Right cardiac atrium (tissue), 5 donors: ENCODE measurements at places on chromosomes 13 and 19.

- DNase-seq: no peak
Observed at GRCh38 chr13:57653229-57653989, 21.9 kb downstream of the PCDH17 start.

GRCh38 chr19:29485293-29485692, 40.5 kb upstream of the VSTM2B start:
- no peak for DNase-seq

DNA sequence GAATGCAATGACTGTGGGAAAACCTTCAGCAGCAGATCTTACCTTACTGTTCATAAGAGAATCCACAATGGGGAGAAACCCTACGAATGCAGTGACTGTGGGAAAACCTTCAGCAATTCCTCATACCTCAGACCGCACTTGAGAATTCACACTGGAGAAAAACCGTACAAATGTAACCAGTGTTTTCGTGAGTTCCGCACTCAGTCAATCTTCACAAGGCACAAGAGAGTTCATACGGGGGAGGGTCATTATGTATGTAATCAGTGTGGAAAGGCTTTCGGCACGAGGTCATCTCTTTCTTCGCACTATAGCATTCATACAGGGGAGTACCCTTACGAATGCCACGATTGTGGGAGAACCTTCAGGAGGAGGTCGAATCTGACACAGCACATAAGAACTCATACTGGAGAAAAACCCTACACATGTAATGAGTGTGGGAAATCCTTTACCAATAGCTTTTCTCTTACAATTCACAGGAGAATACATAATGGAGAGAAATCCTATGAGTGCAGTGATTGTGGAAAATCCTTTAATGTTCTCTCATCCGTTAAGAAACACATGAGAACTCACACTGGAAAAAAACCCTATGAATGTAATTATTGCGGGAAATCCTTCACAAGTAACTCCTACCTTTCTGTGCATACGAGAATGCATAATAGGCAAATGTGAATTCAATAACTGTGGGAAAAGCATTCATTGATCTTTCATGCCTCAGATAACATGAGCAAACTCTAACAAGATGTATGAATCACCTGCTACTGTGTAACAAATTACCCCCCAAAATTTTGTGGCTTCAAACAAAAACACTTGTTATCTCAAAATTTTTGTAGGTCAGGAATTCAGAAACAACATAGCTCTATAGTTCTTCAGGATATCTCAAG, 13.8 kb downstream of the ZNF557 start:
- DNase-seq: no peak

DNA sequence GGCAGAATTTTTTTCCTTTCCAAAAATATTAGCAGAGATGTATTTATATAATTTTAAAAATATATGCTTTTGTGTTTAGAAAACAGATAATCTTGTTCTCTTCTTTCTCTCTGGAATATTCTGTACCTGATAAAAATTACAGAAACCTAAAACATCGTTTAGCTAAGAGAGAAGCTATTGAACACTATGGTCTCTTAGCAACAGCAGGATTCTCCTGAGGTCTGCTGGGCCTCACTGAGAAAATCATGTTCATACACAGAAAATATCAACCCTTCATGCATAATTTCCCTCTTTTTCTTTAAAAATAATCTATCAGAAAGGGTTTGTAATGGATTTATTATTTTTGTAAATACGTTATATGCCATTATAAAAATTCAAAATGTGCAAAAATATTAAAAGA, 242.2 kb downstream of the DCLK1 start:
- no peak for DNase-seq

- no peak for DNase-seq
Observed at GRCh38 chr19:2239173-2239572, 2.5 kb downstream of the SF3A2 start.

- DNase-seq: no peak
Observed at GRCh38 chr19:35774274-35775045, 904 bp upstream of the ARHGAP33 start.

DNA sequence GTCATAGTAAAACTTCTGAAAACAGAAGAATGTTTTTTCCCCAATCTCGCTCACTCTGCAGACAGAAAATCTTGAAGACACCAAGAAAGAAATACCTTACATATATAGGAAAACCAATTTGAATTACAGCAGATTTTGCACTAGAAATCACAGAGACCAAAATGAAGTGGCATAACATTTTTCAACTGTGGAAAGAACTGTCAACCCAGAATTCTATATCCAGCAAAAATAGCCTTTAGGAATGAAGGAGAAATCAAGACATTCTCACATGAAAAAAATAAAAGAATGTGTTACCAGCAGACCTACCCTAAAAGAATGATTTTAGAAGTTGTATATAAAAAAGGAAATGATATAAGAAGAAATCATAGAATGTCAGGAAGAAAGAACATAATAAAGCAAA, 28.7 kb downstream of the CCDC122 start:
- no peak for DNase-seq

DNA sequence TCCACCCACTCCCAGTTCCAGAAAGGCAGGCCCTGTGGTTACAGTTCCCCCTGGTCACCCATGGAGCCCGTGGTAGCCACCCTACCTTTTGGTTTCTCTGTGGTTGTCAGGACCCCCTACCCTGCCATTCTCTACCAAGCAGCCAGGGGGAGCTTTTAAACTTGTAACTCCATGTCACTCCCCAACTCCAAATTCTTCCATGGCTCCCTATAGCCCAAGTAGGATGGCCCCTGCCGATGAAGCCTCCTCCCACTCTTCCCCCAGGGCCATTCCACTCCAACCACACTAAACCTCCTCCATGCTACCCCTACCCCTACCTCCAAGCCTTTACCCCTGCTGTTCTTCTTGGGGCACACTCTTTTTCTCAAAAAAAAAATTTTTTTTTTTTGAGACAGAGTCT, 2.2 kb downstream of the S1PR2 start:
- DNase-seq: no peak

DNA sequence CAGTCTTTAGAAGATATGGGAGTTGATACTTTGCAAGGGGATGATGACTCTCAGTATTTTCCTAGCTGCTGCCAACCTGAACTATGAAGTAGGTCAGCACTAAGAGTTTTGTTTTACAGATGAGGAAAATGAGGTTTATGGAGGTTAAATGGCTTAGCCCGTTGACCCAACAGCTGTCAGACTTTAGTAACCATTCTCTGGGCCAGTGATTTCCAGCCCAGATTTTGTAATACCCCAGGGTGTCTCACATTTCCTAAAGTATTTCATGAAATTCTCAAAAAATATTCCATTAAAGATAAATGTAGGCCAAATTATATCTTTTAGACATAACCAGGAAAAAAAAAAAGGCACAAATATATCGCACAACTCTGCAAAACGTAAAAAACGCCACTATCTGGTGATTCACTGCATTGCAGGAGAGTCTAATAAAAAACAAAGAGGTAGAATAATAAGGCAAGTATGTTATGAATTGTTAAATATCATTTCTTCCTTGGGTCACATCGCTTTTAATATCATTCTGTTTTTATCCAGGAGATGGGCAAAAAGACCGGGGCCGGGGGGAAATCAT, 112.5 kb downstream of the DACH1 start:
- peak; percentile 17 for DNase-seq

GRCh38 chr19:15437355-15438123, 12.2 kb downstream of the WIZ start:
- DNase-seq: no peak

GRCh38 chr13:24212254-24212653, 51.7 kb downstream of the SPATA13 start:
- no peak for DNase-seq

DNA sequence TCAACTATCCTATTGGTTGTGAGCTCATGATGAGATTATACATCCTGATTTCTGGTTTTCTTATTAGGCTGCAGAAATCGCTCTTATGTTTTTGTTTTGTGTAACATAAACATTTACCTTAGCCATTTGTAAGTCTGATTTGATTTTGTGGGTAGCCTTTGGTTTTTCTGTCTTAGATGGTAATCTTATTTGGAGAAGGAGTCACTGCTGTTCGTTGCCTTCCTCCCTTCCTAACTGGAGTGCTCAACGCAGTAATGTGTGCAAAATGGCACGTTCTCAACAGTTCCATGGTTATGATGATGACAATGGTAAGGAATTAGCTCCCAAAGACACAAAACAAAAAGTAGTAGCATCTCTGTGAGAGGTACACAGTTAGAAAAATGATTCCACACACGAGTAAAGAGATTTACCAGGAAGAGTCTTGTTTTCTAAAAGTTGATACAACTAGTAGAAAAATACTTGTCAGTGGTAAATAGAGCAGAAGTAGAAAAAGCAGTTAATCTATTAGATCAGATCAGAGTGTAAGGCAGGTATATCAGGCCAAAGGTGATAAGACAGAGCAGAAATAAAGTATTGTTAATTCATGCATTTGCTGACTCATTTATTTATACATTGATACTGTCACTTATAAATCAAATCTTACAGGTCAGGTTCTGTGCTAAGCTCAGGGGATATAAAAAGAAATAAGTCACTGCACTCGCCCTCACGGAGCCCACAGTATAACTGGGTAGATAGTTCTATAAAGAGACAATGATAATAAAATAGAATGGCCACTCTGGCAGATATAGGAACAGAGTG, 270.0 kb downstream of the NALCN start:
- no peak for DNase-seq

DNA sequence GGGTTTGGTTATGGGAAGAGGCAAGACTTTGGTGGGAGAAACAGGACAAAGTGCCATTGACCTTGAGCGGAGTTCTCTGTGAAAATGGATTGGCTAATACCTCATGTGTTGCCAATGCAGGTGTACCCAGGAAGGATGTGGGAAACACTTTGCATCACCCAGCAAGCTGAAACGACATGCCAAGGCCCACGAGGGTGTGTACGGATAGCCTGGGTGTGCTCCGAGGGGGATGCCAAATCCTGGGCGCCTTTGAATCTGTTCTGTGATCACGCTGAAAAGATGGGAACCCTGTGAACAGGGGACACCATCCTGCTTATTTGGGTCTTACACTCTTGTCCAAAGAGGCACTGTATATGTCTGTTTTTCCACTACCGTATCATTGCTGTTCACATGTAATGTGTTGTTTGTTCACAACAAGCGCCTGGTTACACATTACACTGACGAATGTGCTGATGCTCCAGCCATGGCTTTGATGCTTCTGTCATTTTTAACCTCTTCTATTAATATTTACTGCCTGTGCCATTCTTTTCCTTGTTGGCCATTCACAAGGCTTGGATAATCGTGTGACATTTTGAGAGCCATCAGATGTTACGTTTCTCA, 8.3 kb downstream of the GTF3A start:
- no peak for DNase-seq

GRCh38 chr19:2574971-2575630, 99.2 kb downstream of the GADD45B start:
- DNase-seq: no peak

GRCh38 chr13:97559981-97560380, 126.0 kb downstream of the RAP2A start:
- DNase-seq: no peak

- DNase-seq: peak; percentile 78
Observed at GRCh38 chr19:48836089-48837017, at the start of gene HSD17B14. HSD17B14 (minus strand) TSS chr19:48836491; CDS start chr19:48836411, 80 bp downstream.

GRCh38 chr13:26095338-26095737, 43.5 kb upstream of the SHISA2 start:
- no peak for DNase-seq

DNA sequence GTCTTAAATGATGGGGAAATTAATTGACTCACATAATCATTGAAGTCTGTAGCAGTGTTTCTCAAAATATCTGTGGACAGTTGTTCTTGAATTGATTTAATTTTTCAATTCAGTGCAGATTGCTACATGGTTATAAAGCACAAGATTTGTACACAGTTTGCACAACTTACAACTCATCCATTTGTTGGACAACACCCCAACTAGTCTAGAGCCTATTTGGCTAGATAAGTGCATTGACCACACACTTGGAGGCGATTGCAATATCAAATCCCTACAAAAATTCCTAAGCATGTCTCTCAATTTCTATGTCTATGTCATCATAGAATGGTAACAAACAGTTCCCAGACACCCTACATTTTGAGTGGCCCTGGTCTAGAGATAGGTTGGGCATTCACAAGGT, 48.0 kb upstream of the IPO5 start:
- no peak for DNase-seq

DNA sequence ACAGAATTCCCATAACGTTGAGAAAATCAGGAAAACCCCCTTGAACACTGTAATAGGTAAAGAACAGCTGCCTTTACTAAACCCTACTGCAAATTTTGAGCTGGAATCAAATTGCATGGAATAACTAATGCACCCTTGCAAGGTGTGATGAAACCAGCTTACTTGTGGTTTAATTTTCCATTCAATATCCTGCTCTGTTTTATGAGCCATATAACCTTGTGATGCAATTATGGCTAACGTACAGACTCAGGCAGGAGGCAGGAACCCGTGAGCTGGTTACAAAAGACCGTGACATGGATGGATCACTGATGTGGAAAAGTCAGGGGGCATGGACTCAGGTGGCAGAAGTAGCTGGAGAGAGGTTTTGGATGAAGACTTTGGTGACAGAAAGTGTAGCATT, 438.6 kb downstream of the COG6 start:
- DNase-seq: no peak

DNA sequence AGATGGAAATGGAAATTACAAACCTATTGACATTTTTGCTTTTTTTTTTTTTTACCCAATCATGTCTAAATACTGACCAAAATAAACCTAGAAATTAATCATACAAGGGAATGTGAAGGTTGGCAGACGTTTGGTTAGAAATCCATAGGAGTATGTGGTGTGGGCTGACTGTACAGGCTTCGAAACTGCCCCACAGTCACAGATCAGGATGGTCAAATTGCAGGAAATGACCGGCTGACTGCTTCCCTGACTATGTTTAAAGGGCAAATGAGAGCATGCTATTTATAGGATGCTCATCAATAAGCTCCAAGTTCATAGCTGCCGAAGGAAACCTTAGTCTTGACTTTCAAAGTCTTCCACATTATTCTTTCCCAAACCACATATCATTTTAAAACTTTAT, 118.4 kb downstream of the COG6 start:
- no peak for DNase-seq

GRCh38 chr13:75196147-75196837, 285.7 kb downstream of the TBC1D4 start:
- DNase-seq: no peak

GRCh38 chr19:11418549-11419506, at the start of gene RGL3:
RGL3 (minus strand) TSS chr19:11419314; CDS start chr19:11419278, 36 bp downstream.
- DNase-seq: peak; percentile 91

DNA sequence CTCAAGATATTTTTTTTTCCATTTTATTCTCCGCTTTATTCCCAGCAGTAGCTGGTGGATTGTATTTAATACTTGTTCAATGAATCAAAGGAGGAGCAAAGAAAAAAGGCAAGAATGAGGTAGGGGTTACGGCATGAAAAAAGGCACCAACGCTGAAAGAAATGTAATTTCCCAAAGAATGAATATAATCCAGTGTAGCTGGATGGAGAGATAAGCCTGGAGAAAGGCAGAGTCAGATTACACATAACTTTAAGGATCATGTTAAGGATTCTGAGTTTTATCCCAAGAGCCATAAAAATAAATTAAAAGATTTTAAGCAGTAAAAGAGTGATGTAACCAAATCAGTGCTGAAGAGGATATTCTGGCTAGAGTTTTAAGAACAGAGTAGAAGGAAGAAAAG, 67.7 kb downstream of the RBM26 start:
- no peak for DNase-seq
